Suppressor macrophage treated with lipopolysaccharide for 4 hours (primary cell): ENCODE measurements at places on chromosomes 7 and 10.

- no peak for DNase-seq
Observed at GRCh38 chr7:114658216-114658615, 243.6 kb downstream of the FOXP2 start.

- peak; percentile 10 for DNase-seq
Observed at GRCh38 chr7:25615003-25615402, 386.7 kb upstream of the NPVF start.

DNA sequence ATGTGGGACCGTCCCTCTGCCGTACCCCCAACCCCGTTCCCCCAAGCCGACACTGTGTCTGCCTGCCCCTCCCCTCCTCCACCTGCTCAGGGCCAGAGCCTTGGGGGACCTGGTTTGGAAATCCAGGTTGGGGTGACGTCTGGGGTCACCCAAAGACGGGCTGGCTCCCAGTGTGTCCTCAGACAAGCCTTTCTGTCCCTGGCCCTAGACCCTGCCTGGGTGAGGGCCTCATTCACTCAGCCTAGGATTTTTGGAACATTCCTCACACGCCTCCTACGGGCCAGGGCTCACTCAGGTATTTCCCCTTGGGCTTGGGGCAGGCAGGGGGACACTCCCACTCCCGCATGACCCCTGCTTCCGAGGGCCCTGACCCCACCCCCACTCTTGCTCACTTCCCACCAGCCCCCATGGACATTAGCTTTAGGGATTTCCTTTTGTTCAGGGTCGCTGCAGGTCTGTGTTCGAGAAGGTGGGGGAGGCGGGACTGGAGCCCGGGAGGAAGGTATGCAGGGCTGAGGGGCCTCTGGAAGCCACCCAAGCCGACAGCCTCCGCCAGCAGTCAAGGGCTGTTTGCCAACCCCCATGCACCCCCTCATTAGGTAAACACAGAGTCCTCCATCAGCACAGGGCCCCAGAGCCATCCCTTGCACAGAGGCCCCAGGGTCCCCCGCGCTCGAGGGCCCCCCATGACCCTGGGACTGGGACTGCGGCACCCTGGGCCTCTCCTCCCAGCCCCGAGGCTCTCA, 35.1 kb downstream of the PDGFA start:
- DNase-seq = no peak

DNA sequence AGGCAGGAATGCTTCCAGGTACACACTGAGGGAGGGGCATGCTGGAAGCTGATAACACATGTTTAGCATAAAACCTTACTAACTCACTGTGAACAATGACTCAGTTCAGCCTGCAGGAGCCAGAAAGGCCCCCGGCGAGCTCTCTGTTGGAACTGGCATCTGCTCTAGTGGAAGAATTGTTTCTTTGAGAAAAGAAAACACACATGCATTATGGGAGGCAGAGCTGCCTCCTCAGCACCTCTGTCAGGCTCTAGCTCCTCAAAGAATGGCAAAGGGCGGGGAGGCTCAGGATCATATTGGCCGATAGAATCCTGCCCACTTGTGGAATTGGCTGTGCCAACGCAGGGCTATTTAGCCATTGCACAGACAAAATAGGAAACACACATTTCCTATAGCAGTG, 338.3 kb downstream of the CXCL12 start:
- no peak for DNase-seq

DNA sequence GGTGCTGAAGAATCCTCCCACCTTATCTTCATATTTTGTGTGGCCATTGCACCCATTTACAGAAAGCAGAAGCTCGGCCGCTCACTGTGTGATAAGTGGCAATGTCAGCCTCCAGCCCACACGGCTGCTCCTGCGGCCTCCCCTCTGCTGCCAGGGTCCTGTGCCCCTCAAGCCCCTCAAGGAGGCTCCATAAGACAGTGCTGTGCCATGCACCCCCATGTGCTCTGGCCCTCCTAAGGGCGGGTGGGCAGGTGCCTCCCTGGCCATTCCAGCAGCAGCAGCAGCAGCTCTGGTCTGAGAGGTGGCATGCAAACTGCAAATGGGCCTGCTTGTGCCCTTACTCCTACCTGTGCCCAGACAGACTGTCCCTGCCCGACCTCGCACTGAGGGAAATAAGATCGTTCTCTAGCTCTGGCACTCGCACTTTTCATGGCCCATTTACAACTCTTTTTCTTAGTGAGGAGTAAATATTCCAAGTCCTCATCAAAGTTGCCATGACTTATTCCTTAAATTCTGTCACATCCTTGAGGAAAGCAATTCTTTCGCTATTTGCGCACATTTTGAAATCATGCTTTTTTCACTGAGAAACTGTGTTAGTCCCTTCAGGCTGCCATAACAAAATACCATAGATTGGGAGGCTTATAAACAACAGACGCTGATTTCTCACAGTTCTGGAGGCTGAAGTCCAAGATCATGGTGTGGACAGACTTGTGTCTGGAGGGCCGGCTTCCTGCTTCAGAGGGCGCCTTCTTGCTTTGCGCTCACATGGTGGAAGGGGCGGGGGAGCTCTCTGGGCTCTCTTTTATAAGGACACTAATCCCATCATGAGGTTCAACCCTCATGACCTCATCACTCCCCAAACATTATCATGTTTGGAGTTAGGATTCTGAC, 187.8 kb downstream of the COBL start:
- no peak for DNase-seq

DNA sequence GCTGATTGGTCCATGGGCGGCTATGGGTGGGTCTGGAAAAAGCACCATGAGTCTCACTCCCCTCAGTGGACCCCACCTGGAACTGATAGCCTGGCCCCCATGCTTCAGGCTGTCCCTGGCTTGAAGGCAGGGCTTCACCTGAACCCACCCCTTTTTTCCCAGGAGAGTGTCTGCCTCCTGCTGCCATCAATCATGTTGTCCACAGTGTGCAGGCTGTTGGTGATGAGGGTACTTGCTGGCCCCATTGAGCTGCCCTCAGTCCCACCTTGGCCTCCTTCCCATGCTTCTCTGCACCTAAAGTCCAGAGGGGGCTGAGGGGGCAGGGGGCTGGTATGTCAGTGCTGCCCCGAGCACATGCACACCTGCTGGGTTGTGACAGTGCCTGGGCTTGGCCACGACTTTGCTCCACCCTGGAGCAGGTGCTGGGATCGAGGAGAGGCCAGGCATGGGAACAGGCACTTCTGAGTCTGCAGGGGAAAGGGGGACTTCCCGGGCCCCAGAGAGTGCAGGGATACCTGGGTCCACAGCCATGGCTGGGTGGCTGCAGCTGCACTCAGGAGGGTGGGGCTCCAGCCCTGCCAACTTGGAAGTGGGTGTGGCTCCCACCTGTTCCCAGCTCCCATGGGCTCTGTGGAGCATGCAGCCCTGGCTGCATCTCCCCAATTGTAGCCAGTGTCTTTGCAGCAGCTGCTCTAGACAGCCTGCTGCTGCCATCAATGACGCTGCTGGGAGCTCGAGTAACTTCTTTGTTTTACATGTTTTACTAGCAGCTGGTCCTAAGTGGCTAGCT, 56.9 kb downstream of the ADK start:
- no peak for DNase-seq

DNA sequence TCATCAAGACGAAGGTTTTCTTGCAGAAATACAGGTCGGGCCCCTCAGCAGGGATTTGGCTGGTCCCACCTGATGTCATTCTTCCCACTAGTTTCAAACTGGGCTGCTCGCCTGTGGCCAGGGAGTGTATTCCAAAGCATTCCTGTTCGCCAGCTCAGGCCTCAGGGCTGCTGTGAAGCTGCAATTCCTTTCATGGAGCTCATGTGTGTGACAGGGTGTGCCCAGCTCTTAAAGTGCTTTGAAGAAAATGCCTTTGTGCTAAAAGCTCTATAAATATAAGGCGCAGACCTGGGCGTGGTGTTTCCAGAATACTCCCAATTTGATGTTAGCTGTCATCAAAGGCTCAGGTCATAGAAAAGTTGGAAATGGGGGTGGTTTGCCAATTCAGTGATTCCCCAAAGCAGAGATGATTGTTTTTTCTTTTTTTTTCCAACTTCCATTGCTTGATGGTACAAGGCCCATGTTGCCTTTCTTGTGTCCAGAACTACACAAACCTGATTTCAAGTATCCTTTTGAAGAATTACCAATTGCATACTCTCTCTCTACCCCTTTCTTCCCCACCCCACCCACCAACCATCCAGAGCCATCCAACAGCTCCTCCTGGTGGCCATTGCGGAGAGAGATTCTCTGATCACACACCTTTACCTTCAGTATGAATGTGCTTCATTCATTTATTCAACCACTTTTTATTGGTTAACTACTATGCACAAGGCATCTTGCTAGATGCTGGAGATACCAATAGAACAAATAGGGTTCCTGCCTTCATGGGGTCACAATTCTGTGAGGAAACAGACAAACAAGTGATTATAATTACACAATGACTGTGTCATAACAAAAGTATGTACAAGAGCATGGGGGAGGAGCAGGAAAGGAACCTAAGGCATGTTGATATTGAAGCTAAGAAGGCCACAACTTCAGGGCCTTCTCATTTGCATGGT, 297.3 kb upstream of the LYZL1 start:
- peak; percentile 47 for DNase-seq

DNA sequence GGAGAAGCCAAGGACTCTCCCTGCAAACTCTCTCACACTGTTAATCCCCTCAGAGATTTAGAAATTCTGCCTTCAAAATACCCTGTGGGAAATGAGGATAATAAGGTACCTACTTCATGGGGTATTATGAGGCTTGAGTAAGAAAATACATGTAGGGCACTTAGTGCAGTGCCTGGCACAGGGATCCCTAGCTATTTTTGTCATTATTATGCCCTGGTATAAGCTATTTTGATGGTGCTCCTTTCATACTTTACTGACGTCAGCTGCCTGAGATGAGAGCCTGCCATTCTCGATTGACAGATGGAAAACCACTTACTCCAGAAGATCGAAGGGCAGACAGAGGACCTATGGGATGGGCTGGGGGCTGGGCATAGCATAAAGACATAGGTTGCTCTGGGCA, 30.1 kb downstream of the MKX start:
- DNase-seq = no peak

DNA sequence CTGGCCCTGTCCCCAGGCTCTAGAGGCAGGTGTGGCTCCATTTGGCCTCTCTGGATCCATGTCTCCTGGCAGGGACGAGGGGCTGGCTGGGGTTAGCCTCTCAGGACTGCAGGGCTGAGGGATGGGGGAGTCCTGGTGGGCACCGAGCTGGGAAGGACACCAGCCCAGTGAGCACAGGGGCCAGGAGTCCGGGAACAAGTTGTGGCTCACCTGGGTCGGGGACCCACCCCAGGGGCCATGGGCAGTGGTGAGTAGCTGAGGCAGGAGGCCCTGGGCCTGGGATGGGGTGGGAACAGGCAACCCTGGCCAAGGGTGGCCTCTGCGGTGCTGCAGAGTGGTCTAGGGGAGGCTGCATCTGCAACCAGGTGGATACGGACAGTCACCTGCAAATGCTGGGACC, 24.1 kb downstream of the ANTXRL start:
- no peak for DNase-seq

DNA sequence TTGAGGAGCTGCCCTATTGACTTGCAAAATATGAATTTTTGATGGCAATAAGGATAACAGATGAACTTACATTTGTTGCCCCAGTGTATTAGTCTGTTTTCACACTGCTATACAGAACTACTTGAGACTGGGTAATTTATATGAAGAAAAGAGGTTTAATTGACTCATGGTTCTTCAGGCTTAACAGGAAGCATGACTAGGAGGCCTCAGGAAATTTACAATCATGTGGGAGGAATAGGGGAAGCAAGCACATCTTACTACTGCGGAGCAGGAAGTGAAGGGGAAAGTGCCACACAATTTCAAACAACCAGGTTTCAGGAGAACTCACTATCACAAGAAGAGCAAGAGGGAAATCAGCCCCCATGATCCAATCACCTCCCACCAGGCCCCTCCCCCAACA, 57.9 kb downstream of the ZNF22 start:
- DNase-seq = peak; percentile 78

GRCh38 chr7:21355406-21355874, 72.4 kb upstream of the SP4 start:
- DNase-seq = peak; percentile 49
